ENCODE measurements at places on chromosomes 12 and 14.

- DNase-seq: no peak
Observed at GRCh38 chr12:38886064-38886463, 19.3 kb downstream of the CPNE8 start.

DNA sequence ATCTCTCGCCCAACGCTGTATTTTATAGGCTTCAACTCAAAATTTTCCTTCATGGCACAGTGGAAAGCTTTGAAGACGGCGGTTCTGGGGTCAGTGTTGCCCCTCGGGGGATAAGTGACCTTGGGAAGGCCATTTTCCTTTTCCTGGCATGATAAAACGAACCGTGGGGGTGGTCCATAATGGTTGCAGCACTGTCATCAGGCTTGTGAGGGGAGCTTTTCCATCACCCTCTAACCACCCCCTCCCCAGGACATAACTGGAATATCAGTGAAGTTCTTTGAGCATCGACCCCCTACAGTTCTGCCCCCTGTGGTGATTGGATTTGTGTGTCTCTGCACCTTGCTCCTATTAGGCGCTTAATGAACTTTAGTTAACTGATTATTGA lies 16.0 kb downstream of the FOS start:
- DNase-seq: peak; percentile 67

DNA sequence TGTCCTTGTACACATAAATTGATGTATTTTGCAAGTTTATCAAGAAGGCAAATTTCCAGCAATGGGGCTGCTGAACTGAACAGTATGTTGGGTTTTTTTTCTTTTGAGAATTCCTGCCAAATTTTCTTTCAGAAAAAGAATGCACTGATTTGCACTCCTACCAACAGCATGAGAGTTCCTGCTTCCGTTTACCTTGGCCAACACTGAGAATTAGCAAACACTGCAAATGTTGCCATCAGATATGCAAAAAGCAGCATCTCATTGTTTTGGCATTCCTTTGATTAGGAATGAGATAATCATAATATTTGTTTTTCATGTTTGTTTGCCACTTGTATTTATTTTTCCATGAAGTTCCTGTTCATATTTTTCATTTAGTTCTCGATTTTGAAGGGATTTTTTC lies 82.4 kb downstream of the RTN1 start:
- DNase-seq: peak; percentile 13

DNA sequence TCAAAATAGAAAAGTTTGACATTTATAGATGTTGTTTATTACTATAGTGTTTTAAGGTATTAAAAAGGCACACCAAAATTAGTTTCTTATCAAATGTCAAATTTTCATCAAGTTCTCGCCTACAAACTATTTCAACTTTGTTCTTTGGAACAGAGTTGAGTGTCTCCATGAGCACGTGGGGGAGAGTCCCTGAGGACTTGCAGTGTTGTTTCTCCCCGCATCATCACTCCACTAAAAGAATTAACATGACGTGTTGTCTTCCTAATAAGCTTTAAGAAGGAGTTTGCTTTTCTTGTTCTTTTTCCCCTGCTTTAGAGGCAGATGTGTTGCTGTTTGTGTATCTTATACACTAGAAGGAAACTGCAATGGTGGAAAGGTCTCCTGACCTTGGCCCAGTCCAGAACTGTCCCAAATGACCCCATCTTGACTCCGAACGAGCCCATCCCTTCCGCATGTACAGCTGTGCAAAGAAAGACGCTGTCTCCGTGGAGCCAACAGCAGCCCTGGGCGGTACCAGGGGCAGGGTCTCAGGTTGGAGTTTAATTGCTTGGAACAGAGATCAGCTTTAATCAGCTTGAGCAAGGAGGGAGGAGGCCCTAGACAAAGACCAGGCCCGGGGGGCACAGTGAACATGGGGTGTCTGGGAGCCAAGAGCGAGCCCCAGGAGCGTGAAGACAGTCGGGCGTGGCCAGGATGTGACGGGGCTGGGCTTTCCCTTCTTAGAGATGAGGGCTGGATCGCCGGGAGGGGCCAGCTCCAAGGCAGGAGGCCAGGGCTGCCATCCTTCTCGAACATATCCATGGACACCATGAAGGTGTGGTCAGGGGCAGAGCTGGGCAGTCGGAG lies 215.4 kb upstream of the RTL1 start:
- DNase-seq: peak; percentile 84

DNA sequence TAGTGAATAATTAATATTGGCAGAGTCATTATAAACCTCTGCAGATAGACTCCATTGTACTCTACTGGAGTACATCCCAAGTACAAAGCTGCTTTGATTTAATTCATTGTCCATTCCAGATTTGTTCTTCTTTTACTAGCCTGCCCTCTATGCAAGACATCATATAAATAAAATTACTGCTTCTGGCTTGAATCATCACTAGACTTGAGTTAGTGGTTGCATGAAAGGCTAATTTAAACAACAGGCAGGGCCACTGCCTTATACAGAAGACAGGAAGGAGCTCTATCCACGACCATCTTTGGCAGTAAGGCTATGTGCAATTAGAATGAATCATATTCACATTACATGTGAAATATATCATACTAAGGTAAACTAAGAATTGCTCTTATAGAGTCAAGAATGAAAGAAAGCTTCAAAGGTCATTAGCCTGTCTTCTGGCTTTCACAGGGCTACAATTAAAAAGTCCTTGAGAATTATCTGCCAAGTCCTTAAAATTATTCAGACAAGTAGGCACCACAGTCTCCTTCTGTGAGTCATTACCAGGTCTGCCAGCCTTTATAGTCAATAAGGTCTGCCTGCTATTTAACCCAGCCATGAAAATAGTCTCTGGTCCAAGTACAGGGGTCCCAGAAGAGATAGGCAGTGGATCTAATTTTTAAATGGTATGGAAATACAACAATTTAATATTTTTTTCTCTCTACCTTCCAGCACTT lies 631.8 kb downstream of the TMTC2 start:
- DNase-seq: peak; percentile 72

DNA sequence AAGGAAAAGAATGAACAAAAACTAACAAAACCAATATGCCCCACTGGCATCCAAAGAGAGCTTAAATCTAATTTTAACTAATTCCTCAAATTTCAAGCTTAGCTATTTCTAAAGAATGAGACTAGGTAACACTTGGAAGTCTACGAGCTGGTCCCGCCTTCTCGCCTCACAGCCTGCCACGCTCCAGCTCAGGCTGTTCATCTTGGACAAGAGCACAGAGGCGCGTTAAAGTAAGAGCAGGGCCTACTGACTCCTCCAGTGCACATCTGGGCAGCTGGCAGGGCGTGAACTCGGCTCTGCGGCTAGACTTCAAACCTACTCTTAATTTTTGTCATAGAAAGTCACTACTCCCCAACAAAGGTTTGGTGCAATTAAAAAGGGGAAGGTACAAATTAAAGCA lies 64.6 kb downstream of the DICER1 start:
- DNase-seq: no peak

DNA sequence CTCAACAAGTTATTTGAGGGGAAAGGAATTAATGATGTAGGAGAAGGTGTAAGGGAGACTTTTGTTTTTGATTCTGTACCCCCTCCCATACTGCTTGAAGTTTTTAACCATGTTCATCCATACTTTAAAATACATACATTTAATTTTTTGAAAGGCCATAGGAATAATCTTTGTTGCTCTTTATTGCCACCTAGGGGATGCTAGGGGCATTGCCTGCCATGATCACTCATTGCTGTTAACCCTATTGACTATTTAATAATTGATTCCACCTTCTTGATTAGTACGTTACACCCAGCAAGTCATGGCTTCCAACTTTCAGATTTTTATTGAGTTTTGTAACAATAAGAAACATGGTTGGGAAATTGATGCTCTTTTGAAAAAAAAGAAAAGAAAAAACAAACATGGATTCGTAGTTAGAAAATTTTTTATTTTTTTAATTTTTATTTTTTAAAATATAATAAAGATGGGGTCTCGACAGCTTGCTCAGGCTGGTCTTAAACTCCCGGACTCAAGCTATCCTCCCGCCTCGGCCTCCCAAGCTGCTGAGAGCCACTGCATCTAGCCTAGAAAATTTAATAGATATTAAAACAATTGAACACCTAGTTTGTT lies 8.5 kb upstream of the PRKAB1 start:
- peak; percentile 51 for DNase-seq

GRCh38 chr12:42862055-42862454 lies 272.5 kb upstream of the PRICKLE1 start:
- DNase-seq: no peak

DNA sequence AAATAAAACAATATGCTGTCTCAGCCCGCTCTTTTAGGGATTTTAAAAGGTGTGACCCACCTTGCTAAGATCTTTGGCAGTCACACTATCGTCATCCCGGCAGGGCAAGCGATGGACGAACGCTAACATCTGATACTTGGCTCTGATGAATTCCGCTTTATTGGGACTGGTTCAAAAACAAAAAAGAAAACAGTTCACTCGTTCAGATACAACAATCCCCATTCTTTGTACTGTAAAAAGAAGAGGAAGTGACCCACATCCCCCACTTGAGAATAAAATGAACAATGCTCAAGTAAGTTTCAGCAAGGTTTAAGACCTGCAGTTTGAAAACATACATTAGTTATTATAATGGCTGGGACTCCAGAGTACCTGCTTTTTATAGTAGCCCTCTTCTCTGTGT lies 7.3 kb downstream of the GIT2 start:
- DNase-seq: no peak

DNA sequence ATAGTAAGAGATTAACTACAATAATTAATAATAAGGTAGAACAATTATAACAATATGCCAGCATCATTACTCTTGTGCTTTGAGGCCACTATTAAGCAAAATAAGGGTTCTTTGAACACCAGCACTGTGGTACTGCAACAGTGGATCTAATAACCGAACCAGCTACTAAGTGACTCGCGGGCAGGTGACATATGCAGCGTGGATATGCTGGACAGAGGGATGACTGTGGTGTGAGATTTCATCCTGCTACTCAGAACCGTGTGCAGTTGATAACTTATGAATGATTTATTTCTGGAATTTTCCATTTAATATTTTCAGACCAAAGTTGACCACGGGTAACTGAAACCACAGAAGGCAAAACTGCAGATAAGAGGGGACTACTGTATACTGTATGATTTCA lies 34.4 kb downstream of the BMAL2 start:
- no peak for DNase-seq

GRCh38 chr12:1130164-1130563 lies 139.1 kb downstream of the ERC1 start:
- peak; percentile 20 for DNase-seq

GRCh38 chr14:96630281-96630680 lies 128.1 kb downstream of the PAPOLA start:
- DNase-seq: no peak

DNA sequence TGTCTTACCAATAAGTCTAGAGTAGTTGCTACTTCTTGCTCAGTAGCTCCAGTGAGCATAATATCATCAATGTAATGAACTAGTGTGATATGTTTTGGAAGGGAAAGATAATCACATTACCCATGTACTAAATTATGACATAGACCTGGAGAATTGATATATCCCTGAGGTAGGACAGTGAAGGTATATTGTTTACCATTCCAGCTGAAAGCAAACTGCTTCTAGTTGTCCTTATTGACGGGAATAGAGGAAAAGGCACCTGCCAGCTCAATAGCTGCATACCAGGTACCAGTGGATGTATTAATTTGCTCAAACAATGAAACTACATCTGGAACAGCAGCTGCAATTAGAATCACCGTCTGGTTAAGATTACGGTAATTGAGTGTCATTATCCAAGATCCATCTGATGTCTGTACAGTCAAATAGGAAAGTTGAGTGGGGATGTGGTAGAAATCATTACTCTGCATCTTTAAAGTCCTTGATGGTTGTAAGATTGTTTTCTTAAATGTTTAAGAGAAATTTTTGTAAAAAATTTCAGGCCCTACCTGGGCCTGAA lies 100.0 kb upstream of the ARHGAP5 start:
- DNase-seq: peak; percentile 77

GRCh38 chr12:70314145-70314544 lies 51.9 kb upstream of the KCNMB4 start:
- DNase-seq: no peak

DNA sequence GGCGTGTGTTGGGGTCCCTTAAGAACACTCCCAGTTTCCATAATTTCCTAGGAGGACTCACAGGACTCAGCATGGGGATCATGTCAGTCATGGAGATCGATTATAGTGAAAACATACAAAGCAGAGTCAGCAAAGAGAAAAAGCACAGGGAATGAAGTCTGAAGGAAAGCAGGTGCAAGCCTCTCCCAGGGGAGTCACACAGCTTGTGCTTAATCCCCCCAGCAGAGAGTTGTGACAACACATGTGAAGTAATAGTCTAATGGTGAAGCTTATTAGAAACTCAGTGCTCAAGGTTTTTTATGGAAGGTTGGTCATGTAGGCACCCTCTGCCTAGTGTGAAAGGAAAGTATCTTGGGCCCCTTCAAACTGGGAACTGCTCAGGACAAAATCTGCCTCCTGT lies 149.0 kb upstream of the SEL1L start:
- peak; percentile 37 for DNase-seq

- DNase-seq: peak; percentile 19
Observed at GRCh38 chr14:75459099-75459741, 31.4 kb downstream of the JDP2 start.

DNA sequence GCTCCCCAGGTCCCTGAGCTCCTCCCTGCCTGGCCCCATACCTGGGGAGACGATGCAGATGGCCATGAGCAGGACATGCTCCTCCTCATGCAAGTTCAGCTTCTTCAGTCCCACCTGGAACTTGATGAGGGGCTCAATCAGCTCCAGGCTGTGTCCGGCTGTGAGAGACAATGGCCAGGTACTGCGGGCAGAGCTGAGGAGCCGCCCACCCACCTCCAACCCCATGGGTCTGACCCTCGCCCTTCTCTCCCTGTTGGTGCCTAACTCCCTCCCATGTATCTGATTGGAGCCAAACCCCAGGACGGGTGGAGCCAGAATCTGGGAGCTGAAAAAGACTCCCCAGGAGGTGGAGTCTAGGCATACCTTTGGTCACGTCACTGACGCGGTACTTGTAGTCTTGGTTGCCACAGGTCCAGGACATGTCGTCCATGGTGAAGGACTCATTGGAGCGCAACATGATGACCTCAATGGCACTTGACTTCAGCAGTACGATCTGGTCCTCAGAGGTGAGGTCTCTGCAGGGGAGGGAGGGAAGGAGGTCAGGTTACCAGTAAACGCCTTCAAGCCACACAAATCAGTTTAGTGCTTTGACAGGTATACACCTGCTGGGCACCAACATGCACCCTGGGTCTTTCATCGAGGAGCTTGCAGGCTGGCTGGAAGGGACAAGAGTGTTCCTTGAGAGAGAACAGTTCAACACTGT lies 26.7 kb upstream of the HDAC7 start:
- no peak for DNase-seq

GRCh38 chr14:96757456-96757855 lies 39.7 kb upstream of the VRK1 start:
- no peak for DNase-seq

GRCh38 chr12:80293759-80294158 lies 150.3 kb upstream of the PTPRQ start:
- peak; percentile 96 for DNase-seq
